A172 (cell line): ENCODE measurements at places on chromosomes 1 and 21.

DNA sequence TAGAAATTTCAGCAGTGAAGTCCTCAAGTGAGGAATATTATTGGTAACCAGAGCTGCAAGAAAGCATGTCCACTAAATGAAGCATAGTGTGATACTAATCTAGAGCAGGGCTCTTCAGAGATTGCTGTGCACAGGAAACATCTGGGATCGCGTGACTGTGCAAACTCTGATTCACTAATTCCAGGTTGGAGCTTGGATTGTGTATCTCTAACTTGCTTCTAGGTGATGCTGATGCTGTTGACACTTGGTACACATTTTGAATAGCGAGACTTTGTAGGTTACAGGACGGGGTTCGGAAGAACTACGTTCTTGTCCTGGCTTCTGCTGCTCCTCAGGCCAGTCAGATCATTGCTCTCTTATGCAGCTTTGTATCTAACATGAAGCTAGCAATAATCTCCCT lies 66.5 kb downstream of the PRRX1 start:
- DNase-seq, result no peak

GRCh38 chr1:108129999-108130398 lies 70.1 kb downstream of the SLC25A24 start:
- DNase-seq, result no peak

GRCh38 chr1:21307210-21307609 lies 16.9 kb upstream of the ECE1 start:
- DNase-seq, result no peak

DNA sequence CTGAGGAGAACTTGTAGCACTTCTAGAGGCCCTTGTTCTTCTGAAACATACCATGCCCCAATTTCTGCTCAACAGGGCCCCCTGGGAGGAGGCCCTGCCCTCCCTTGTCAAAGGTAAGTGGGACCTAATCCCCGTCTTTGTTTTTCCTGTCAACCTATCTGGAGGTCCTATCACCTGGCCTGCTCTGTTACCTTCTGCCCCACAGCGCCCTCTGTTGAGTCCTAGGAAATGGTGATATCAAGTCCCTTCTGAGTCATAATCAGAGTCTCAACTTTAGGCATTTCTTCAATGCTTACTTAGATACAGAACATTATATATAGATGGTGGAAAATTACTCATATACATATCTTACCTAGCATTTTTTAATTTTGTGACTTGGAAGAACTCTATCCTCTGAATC lies 28.2 kb upstream of the FCRL4 start:
- DNase-seq, result no peak

- peak; percentile 30 for DNase-seq
Observed at GRCh38 chr1:156860113-156860627, 495 bp upstream of the NTRK1 start.

DNA sequence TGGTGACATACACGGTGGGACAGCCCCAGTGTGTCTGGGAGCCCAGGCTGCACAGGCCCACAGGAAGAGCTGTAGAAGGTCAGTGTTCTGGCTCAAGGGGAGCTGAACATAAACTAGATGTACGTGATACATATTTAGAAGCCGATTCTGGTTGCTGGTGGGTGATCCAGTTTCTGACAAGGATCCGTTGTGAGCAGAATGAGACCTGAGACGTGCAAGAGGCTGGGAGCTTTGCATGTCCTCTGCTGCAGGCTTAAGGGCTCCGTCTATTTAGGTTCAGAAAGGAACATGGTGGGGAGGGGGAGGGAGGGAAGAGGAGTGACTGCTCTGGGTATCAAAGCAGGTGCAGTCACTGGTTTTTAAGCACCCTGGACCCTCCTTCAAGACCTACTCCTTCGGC lies 18.6 kb downstream of the LRRC38 start:
- DNase-seq, result no peak

GRCh38 chr1:65149351-65150107 lies 1.5 kb downstream of the AK4 start:
- no peak for DNase-seq

DNA sequence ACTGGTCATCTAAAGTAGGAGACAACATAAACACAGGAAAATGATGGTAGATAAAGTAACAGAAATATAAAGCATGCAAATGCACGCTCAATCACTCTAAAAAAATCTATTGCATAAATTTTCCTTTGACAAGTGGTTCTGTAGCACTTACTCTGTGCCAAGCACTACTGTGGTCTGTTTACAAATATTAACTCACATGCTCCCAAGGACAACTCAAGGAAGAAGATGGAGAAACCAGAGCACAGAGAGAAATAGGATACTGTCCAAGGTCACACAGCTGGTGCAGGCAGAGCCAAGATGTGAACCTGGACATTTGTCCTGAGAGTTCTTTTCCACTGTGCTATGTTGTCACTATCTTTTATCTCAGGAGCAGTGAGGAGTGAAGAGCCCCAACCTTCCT lies 105.2 kb downstream of the PAPPA2 start:
- no peak for DNase-seq

- DNase-seq, result peak; percentile 95
Observed at GRCh38 chr1:160996178-160996577, 24.8 kb downstream of the F11R start.

DNA sequence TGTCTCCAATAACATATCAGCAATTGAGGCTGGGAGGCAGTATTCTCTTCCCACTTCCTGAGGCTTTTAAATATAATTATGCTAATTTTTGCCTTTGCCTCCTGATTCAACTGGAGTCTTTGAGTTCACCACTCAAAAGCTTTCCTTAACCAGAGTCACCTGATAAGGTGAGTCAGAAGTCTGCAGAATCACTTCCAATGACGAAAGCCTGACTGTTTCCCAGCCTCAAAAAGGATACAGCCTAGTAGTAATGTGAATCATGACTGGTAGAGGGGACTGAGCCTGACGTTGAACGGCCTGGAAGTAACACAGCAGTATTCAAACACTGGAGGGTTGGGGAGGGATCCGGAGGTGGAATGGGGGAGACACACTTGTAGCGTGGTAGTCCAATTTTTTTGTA lies 10.4 kb upstream of the MRPL9 start:
- peak; percentile 94 for DNase-seq

DNA sequence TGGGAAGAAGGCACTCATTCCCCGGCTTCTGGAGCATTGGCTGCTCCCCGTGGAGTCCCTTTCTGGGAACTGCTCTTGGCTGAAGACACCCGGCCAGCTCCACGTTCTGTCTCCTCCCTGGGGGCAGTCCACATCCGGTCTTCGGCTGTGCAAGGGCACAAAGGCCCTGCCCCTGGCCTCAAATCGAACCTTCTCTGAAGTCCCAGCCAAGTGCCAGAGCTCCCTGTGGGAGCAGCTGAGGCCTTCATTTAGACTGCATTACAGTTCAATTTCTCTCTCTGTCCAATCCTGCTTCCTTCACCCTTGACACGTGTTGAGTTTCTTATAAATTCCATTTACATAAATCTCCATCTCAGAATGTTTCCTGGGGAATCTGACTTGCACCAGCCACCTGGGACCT lies 132.9 kb upstream of the POU3F1 start:
- DNase-seq, result no peak

DNA sequence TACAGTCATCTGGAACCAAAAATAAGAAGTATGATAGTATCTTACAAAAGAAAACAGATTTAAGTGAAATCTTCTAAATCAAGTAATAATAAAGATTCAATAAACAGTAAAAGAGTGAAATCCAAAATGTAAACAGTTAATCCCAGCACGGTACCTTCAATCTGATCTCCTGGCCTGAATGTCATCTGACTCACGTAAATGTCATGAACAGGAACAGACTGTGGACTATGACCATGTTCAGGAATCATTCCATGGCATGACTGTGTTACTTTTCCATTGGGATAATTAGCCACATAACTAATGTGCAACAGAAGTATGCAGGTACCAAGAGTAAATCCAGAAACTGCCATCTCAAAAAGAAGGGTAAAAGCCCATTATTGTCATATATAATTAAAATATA lies 18.0 kb downstream of the FRRS1 start:
- no peak for DNase-seq

DNA sequence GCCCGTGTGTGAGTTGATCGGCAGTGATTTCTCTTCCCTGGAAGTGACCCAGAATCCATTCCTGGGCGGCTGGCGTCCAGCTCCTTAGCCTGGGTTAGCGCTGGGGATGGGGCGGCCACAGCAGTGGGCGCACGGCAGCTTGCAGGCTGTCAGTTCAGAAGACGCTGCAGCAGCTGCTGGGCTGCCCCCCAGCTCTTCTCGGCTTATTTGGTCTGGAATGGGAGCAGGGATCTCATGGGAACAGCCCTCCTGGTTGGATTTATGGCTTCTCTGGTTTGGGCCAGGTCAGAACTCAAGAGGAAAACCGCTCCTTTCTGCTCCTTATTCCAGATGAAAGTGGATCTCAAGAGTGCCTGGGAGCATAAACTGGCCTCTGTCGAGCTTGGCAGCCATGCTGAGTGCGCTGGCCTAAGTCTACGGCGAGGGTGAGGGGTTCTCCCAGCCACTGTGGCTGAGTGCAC lies 148.2 kb downstream of the PRDM16 start:
- no peak for DNase-seq

- DNase-seq, result no peak
Observed at GRCh38 chr1:168146160-168146539, 9.4 kb upstream of the GPR161 start.

DNA sequence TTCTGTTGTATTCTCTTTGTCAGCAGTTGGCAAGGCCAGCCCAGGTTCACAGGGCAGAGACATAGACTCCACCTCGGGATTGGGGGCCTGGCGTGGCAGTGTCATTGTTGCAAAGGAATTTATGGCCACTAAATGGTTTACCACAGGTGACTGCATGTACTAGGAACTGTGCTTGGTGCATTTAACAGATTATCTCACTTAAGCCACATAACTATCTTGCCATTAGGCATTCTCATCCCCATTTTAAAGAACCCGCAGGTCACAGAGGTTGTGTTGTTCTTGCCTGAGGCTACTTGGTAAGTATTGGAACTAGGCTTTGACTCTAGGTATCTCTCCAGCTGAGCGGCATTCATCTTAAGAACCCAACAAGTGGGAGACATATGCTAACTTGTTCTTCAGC lies 9.7 kb downstream of the TLCD4 start:
- DNase-seq, result no peak

DNA sequence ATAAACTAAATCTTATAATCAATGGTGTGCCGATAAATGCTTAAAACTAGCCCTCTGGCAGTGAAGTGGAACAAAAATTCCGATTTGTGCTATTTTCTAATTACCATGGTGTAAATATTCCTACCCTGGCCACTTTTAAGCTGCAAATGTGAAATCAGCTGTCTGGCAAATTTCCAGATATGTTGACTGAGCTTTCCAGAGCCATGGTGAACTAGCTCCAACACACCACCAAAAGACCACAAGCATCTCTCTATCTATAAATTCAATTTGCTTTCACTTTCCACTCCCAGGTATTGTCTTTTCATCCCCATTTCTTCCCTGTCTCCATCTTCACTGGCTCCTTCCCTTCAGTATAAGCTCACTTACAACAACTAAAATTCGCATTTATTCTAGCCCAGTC lies 152.3 kb upstream of the RGS18 start:
- no peak for DNase-seq

- DNase-seq, result no peak
Observed at GRCh38 chr1:87806379-87807094, 477.9 kb downstream of the LMO4 start.

GRCh38 chr1:147635342-147635741 lies 35.0 kb downstream of the ACP6 start:
- DNase-seq, result no peak

- DNase-seq, result no peak
Observed at GRCh38 chr1:210901981-210902770, 231.8 kb downstream of the KCNH1 start.

DNA sequence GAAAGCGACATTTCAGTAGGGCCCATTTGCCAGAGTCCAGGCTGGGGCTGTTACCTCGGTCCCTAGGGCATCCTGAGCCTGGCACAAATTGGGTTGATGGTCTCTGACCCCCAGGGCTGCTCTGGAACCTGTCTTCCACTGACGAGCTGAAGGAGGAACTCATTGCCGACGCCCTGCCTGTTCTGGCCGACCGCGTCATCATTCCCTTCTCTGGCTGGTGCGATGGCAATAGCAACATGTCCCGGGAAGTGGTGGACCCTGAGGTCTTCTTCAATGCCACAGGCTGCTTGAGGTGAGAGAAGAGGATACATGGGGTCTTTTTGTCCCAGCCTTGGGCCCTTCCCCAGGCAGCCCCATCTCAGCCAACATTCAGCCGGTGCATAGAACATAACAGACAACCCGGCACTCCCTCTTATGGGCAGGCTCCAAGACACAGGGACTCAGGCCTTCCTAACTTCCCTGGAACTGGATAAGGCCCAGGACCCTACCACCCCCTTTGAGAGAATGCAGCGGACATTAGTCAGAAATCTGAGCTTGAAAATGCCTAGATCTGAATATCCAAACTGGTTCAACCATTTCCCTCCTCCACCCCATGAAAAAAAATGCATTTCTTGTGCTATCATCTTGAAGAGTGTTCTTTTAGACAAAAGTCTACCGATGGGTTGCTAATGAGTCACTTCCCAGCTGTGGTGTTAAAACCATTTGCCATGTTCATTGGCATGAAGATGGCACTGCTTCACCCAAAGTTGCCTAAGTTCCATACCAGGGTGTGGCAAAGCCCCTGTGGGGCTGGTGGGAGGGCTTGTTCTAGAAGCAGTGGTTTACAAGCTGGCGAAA lies 35.4 kb downstream of the PKP1 start:
- DNase-seq, result no peak

DNA sequence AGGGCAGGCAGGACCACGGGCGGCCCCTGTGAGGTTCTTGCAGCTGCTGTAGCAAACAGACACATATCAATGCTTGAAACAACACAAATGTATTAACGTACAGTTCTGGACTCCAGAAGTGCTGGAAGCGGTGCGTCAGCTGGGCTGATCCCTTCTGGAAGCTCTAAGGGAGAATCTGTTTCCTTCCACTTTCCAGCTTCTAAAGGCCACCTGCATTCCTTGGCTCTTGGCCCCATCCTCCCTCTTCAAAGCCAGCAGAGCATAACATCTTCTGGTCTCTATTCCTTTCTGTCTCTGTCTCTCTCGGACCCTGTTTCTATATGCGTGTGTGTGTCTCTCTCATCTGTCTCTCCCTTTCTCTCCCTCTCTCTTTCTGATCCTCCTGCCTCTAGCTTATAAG lies 102.3 kb downstream of the SPSB1 start:
- no peak for DNase-seq

GRCh38 chr1:156129687-156130577 lies 15.4 kb downstream of the LMNA start:
- peak; percentile 100 for DNase-seq

- DNase-seq, result peak; percentile 69
Observed at GRCh38 chr1:244067893-244068292, 16.8 kb downstream of the ZBTB18 start.

DNA sequence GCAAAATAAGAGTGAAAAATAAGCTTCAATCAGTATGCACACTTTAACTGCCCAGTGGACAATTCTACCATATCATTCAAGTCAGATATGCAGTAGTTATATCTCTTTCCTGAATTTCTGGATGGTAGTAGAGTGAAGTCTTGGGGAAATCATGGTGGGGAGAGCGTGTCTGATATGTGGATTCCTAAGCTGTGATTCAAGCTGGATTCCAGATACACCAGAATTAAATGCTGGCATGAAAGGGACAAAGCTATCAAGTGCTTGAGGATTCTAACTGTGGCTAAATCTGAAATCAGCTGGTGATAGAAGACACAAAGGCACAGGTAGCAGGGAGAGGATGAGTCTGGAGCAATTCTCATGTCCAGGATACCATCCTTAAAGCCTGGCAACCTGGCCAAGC lies 323.5 kb downstream of the DUSP10 start:
- DNase-seq, result peak; percentile 48
